ENCODE measurements at places on chromosomes 7 and 10.

GRCh38 chr10:110788620-110789385, 82.9 kb upstream of the PDCD4 start:
- DNase-seq: no peak

GRCh38 chr10:89710753-89711152, 9.4 kb downstream of the KIF20B start:
- no peak for DNase-seq

DNA sequence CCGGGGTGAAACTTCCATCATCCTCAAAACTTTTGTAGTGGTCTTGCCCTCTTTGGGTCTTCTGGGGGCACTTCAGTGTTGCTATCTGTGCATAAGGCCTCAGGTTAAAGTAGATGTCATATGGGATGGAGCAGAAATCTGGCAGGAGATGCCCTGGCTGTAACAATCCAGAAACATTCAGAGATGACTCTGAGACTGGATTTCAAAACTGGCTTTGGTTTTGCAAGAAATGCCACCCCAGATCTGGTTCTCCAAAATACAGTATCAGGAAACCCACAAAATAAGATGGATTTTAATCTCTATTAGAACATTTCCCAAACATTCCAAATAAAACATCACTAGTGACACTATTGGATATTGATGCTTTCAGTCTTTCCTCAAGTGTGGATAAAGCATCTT, 191.5 kb downstream of the REEP3 start:
- no peak for DNase-seq

- no peak for DNase-seq
Measured at GRCh38 chr7:24786306-24786705, 29.0 kb upstream of the GSDME start.

- DNase-seq: no peak
Measured at GRCh38 chr10:109929501-109930219, 6.3 kb upstream of the XPNPEP1 start.

DNA sequence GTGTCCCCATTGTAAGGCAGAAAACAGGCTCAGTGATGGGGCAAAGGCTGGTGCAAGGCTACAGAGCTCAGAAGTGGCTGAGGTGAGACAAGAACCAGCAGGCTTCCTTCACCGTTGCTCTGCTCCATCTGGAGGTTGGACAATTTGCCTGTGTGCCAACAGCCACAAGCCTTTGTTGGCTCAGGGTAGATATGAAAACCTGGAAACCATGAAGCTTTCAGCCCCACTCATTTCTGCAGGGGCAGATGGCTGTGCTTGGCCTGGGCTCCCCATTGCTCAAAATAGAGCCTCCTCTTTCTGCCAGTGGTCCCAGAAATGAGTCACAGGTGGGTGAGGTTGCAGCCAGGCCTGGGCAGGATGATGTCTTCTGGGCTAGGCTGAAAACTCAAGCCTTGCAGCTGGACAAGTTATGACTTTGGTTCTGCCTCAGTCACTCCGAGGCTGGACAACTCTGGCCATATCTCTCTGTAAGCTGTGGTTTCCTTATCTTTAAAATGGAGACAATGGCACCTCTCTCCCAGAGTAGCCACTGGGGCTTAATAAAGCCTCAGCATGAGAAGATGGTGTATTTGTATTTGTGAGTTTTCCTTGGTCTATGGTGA, 12.2 kb upstream of the ZNF273 start:
- DNase-seq: no peak

DNA sequence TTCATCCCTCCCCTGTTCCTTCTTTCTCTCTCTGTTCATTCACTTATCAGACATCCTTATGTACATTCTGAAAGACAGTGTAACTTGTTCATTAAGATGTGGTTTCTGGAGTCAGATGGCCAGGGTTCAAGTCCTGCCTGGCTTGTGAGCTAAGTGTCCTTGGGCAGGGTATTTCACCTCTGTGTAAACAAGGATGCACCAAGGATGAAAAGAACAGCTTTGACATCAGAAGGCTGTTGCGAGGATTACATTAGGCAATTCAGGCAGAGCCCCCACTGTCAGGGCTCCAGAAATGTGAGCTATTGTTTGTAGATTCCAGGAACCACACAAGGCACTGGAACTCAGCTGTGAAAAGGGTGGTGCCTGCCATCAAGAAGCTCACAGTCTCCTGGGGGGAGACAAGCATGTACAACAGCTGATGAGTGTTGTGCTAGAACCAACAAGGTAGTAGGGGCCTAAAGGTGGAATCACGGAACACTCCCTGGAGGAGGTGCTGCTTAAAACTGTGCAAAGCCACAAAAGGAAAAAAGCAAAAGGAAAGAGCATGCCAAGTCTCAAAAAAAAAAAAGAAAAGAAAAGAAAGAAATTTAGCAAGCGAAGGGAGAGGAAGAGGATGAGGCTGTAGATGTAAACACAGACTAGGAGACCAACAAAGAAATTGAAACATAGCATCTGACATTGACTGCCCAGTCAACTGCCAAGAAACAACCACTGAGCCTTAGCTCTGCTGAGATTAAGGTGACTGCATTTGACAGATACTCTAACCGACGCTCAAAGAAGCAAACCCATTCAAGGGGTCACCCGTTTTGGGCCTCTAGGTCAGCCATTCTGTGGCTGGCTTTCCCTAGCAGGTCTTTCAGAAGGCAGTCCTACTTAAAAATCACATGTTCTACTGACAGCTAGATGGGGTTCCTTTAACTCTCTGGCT, 12.5 kb downstream of the PDLIM1 start:
- no peak for DNase-seq
